Stimulated activated CD8-positive, alpha-beta memory T cell treated with anti-CD3 and anti-CD28 coated beads, Interleukin-7, amount 100 ng/mL, for 1 hour (primary cell): ENCODE measurements at places on chromosomes 3 and 15.

DNA sequence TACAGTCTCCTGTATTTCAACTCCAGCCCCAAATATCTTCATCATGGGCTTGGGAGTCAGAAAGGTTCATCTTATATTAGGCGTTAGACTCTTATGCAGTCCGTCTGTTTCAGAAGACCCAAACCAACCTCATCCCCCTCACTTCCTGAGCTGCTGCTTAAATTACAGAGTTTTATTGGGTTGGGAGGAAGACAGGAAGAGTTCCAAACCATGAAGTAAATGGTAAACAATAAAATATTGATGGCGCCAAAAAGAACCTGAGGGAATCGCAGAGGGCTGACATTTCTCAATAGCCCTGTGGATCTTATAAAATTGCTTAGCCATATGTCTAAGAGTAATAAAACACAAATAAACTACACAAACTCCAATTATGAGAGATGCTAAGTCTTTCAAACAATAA is 116.9 kb upstream of the C3orf80 start:
- no peak for DNase-seq

- DNase-seq, result no peak
Measured at GRCh38 chr3:184647405-184647936, 64.4 kb downstream of the MAGEF1 start.

DNA sequence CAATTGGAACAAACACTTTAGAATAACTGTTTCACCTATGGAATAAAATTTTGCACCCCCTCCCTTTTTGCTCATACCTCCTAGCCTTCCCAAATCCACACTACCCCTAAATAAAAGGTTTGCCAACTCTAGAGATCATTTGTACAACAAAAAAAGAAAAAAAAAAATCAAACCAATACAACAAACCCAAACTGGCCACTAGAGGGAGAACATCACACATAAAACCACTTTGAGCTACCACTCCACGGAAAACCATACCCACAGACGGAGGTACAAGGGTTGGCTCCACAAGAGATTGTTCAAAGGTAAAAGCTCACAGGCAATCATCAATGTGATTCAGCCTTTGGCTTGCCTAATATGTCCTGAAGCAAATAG is 47.6 kb downstream of the SETMAR start:
- no peak for DNase-seq

GRCh38 chr3:11356269-11356668 is 84.1 kb downstream of the ATG7 start:
- DNase-seq, result no peak
